Activated naive CD8-positive, alpha-beta T cell treated with anti-CD3 and anti-CD28 coated beads, Interleukin-2, amount 50 U/mL, for 16 hours (primary cell): ENCODE measurements at places on chromosomes 2 and 18.

DNA sequence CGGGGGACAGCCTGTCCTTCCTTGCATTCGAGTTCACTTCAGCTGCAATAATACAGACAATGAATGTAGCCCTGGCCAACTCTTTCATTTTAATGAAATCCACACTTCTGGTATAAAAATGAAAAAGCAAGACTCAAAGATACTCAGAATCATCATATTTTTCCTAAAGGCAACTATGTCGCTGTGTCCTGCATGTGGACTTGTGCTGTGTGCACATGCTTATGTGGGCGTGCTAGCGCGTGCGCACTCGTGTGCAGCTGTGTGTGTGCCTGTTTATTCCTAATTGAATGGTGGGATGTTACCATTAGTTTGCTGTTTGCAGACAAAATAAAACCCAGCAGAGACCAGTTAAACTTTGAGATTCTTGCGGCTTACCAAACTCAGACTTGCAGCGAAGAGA is 49.6 kb downstream of the SMIM21 start:
- no peak for DNase-seq

DNA sequence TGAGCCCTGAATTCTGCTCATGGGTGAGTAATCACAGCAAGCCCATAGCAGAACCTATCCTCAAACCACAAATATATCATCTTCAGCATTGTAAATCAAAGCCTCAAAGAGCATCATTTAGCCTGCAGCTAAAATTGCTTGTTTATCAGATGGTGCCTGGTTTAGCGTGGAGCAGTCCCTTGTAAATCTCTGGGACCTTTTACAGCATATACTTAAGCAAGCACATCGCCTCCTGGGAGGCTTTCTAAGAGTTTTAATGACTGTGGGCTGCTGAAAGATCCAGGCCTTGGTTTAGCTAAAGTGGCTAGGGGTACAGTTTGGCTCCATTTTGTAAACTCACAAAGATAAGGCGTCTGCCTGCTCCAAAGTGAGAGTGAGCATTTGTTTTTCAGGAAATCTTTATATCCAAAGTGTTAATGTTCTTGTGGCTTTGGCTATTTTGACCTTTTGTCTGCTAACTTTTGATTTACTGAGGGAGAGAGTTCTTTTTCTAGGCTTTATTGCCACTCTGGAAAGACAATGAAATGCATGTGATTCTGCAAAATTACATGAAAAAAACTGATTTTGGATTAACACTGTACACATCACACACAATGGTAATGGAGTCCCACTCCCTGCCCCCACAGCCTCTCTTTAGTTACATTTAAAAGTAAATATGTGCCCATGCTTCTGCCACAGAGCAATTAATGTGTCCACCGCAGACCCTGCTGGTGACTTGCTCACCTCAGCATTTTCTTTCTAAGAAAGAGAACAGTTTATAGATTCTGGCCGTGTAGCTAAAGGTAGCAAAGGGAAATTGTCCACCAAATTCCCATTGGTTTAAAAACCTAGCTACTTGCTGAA is 194.8 kb downstream of the LNPK start:
- no peak for DNase-seq

GRCh38 chr2:227597036-227597435 is 1.7 kb upstream of the SCYGR2 start:
- no peak for DNase-seq

DNA sequence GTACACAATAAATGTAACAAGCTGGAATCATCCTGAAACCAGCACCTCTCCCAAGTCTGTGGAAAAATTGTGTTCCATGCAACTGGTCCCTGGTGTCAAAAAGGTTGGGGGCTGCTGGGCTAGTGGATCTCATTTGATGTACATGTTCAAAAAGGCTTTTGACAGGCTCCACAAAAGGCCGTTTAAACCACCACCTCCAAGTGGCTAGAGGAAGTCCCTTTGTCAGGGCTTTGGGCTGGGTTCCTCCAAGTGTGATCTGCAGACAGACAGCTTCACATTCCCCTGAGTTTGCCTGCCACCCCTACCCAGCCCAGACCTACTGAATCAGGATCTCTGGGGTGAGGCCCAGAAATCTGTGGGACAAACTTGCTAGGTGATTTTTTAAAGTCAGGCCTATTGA is 84.7 kb downstream of the TGFA start:
- DNase-seq = no peak

- DNase-seq = no peak
These were observed 229.5 kb upstream of the EPAS1 start for GRCh38 chr2:46067501-46068305.

- DNase-seq = no peak
These were observed 28.5 kb downstream of the MAP3K20 start for GRCh38 chr2:173104156-173104555.

DNA sequence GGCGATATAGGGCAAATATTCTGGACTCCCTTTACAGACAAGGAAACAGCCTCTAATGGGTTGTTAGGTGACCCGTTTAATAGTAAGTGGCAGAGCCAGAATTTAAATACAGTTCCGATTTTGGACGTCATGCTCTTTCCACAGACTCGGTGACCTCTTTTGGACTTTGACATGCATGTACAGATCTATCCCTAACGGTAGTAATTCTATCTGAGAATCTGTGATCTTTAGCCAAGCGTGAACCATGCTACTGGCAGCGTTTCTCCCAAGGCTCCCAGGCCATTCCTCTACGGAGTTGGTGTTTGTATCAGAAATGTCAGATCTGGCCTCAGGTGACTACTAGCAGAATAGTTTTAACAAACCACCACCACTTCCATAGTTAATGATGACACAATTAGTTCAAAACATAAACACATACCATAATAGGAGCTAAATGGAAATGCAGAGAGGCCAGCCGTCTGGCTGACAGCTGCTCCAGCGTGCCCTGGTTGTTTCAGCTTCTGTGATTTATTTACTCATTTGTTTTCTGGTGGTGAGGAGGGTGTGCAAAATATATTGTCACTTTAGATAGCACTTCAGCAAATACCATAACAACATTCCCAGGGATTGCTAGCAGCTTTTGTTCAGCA is 304.6 kb upstream of the LYPD1 start:
- DNase-seq = no peak

DNA sequence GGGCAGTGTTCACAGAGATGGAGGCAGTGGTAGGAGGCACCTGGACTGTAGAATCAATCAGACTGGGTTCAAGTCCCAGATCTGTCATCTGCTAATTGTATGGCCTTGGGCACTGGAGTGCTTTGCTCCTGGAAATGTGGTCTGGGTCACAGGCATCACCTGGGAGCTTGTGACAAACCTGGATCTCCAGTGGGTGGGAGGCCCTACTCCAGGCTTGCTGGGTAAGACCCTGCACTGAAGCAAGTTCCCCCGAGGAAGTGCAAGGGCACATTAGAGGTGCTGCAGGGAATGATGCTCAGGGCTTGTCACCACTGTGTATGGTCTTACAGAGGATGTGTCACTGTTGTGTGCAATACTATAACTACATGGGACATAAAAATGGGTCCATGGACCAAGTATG is 220.5 kb upstream of the ID2 start:
- DNase-seq = no peak

GRCh38 chr2:99940963-99941362 is 201.4 kb downstream of the AFF3 start:
- DNase-seq = no peak

DNA sequence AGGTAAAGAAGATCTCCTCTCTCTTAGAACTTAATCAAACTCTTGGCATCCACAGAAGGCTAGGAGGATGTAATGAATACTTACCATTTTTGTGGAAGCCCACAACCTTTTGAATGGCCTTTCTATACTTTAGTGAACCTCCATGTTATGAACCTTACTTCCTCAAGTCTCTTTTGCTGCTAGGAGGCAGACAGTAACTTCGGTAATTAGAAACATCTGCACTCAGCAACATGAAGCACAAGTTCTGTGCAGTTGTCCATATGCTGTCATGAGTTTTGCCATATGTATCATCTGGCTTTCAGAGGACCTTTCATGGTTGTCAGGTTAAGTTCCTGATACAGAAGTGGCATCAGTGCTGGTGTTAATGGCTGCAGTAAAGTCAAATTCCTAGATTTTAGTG is 50.4 kb downstream of the PDK1 start:
- DNase-seq = no peak

- DNase-seq = no peak
These were observed 65.3 kb downstream of the C1D start for GRCh38 chr2:67997528-67997900.

DNA sequence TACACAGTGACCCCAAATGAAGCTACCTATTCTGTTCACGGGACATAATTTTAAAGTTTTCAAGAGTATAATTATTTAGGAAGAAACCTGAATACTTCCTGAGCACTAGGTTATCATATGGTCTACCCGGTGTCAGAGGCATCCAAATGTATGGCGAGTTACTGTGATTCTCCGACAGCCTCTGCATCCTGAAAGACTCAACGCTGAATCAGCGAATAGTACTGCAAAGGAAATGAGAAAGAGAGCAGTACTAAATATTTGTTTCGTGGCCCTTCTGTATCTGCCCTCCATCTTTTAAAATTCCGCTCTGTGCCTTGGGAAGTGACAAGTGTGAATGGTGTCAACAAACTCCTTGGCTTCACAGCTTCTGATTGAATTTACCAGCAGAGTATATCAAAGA is 358.0 kb upstream of the ZEB2 start:
- no peak for DNase-seq

- no peak for DNase-seq
These were observed 90.6 kb downstream of the SKA1 start for GRCh38 chr18:50465211-50466153.

GRCh38 chr2:83103613-83104012 is 1355.5 kb downstream of the SUCLG1 start:
- no peak for DNase-seq

DNA sequence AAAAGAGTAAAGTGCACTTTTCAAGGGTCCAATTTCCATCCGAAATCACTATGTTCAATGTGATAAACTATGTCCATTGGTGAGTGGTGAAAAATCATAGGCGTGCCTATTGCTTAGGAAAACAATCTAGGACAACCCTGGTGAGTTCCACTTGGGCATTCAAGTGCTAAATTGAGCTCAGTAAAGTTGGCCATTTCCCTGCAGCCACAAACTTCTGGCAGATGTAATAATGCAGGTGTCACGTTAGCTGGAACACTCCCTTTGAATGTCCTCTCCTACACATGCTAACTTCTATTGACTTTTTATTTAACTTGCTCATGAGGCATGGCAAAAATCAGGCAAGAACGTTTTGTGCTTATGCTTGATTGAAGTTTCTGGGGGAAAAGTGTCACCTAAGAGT is 67.1 kb downstream of the CPS1 start:
- DNase-seq = no peak

DNA sequence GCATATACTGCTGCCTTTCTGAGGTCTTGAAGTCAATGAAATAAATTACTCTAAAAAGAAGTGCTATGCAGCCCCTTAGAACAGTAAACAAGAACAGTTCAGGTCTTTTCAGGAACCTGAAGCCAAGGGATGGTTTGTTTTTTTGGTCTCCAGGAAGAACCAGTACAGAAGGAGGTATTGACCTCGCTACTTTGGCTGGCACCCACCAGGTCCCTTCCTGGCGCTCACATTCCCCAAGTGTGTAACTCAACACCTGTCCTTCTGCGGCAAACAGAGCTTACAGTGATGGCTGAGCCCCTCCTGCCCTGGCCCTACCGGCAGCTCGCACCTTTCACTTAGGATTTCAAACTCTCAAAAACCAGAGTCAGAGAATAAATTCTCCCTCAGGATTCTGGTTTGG is 51.9 kb downstream of the SETBP1 start:
- no peak for DNase-seq

GRCh38 chr2:176117823-176118371 is 1.3 kb downstream of the HOXD10 start:
- no peak for DNase-seq

GRCh38 chr2:65355186-65355831 is 77.1 kb downstream of the SPRED2 start:
- no peak for DNase-seq
